ENCODE measurements at places on chromosomes 1 and 21. TPM values are rescaled to one million over a fixed set of nuclear protein-coding genes. Genes with fewer than 3 reads are reported as not detected.

The LENEP gene
- not detected for total RNA-seq

The PDE4B gene
- 0.73 TPM for total RNA-seq

The LCE1E gene
- total RNA-seq = 0.37 TPM

The KLHDC8A gene
- total RNA-seq = not detected

The CCDC27 gene
- not detected for total RNA-seq

The LEFTY1 gene
- total RNA-seq = not detected

The HRNR gene
- not detected for total RNA-seq

The NTMT2 gene
- not detected for total RNA-seq

The TMEM240 gene
- total RNA-seq = 3.1 TPM

The BCAR3 gene
- total RNA-seq = 23.5 TPM

Data from subcutaneous preadipocyte (primary cell).